ENCODE measurements at places on chromosomes 11 and 22.

DNA sequence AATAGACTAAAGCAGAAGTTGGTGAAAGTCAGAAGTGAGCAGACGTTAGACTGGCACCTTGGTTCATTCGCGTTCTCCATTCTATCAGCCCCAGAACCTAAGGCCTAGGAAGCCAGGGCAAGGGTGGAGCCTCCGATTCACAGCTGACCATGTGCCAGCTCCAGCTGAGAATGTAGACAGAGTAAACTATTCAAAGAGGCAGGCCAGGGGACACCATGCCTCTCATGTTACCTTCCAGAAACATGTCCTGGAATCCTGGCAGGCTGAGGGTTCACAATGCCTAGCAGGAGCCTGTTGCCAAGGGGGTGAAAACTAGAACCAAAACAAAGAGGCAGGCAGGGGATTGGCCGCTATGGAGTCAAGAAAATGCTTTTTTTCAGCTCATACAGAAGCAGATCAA, 224.4 kb upstream of the POU2AF2 start:
- DNase-seq = no peak

- no peak for DNase-seq
Measured at GRCh38 chr11:63448646-63449045, 42.3 kb downstream of the PLAAT5 start.

- no peak for DNase-seq
Measured at GRCh38 chr11:131393691-131394090, 23.3 kb downstream of the NTM start.

GRCh38 chr11:107184986-107185385, 166.7 kb upstream of the GUCY1A2 start:
- no peak for DNase-seq

DNA sequence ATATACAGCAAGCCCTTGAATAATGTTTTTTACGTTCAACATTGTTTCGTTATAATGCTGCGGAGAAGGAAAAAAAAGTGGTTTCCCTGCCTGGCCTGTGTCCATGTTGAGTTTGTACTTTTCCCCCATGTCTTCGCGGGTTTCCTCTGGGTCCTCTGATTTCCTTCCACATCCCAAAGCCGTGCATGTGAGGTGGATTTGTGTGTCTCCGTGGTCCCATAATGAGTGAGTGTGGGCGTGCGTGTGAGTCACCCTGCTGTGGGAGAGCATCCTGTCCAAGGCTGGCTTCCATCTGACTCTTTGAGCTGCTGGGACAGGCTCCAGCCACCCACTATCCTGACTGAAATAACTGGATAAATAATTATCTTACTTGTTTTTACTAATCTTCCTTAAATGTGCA, 29.6 kb upstream of the SNX19 start:
- DNase-seq = peak; percentile 51

DNA sequence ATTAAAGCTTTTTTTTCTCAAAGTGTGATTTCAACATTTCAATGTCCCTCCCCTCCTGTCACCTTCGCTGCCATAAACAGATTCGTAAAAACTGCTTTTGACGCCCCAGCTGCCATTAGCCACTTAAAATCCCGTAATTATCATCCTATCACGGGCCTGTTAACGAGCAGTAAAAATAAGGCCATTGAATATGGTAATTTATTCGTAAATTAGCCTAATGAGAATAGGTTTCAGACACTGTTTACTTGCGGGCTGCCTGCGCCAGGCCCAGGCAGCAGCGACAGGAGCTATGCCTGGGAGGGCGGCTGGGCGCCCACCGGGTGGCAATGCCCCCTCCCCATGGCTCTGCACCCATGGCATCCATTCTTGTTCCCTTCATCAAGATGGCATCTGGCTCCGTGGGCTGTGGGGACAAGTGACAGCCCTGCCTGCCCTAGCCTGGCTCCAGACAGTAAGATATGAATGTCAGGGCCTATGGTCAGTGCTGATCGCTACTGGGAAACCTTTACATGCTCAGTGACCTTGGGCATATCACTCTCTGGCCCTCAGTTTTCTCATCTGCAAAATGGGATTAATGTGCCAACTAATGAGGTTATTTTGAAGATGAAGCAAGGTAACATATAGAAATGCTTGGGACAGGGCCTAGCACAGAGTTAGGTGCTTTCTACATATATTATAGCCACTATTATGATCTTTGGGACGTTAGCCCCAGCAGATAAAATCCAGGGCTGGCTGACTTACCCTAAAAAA, 500.8 kb downstream of the MN1 start:
- DNase-seq = no peak

DNA sequence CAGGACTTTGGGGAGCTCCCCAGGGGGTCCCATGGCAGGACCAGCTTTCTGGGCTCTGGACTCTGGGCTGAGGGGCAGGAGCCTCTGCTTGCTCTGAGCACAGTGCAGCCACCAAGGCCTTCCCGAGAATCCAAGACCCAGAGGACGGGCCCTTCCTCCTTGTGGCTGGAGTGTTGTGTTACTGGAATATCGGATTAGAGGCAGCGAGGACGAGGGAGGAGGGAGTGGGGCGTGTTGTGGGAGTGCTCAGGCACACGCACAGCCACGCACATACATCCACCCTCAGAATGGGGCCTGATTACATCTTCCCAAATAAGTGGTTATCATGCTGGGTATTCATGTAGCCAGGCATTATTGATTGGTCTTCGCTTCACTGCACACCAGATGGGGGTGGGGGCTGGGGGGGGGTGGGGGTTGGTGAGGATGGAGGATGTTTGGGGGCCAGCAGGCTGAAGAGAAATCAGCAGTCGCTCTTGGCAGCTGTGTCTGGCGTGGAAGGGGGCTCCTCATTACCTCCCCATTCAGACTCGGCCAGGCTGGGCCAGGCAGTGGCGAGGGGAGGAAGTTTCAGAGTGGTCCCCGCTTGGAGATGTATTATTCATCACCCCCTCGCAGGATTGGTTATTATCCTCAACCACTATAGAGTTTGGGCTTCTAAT, 120.9 kb downstream of the ST3GAL4 start:
- no peak for DNase-seq

DNA sequence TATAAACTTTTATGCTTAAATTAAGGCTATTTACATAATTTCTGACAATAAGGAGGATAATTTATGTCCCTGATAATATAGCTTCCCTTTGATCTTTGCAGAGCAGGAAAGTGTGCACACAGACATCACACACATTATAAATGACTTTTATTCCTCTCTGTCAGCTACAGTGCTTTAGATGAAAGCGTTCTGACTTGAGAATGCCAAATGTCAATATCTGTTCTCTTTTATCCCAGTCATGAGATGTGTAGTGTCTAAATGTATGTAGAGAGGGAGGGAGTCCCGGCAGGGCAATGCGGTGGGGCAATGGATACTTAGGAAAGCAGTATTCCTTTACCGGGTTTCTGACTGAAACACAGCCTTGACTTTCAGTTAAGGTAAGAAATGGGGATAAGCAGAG, 225.4 kb upstream of the CHORDC1 start:
- DNase-seq = no peak

- DNase-seq = no peak
Measured at GRCh38 chr11:24093375-24093774, 403.5 kb upstream of the LUZP2 start.

DNA sequence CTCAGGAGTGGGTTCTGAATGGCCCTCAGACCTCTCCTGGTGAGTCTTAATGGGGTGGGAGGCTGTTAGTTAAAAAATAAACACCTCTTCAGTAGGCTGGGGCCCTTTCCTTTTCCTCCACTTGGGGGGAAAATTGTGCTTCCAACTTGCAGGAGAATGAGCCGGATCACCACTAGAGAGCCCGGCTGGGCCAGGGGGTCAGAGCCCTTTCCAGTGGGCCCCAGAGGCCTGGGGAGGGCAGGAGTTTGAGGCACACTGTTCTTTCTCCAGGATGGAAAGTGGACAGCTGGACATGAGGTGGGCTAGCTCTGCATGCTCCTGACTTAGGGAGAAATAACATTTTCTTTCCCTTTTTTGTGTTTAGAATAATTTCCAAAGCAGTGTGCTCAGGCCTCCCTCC, 32.8 kb downstream of the B3GAT1 start:
- no peak for DNase-seq

DNA sequence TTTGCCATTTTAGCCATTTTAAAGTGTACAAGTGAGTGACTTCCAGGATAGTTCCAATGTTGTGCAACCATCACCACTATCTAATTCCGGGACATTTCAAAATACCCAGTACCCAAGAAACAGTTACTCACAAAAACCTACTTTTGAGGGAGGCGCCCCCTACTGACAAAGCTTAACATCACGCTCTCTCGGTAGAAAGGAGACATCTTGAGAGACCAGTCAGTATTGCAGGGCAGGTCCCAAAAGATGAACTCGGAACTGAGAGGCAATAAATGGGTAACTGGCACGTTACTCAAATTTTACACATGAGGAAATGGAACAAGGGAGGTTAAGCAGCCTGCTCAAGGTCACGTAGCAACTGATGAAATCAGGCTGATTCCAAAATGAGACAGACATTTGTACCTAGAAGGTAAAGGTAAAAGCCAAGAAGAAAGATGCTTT, 50.0 kb upstream of the POU2AF1 start:
- DNase-seq = no peak

DNA sequence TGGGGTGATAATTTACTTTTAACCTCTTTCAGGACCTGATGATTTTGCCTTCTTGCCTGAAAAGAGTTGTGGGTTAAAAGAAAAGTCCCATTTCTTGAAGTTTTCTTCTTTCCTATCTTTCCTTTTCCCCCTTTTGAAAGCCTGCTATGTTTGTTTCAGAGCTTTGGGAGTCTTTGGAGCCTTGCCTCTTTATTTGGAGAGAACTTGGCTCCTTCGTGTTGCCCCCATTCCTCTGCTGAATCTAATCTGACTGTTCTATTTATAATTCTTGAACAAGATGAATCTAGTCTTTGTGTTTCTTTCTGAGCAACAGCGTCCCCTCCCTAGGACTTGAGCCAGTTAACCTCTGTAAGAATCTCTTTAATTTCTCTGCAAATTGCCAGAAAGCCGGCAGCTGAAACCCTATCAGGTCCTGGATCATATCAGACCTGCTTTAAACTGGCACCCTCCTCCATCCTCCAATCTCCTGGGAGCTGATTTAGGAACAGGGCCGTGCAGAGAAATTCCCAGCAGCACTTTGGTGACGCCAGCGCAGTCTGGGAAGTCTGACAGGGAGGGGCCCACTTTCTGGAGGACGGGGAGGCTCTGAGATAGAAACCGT, 289.1 kb upstream of the SORL1-AS1 start:
- DNase-seq = peak; percentile 71

DNA sequence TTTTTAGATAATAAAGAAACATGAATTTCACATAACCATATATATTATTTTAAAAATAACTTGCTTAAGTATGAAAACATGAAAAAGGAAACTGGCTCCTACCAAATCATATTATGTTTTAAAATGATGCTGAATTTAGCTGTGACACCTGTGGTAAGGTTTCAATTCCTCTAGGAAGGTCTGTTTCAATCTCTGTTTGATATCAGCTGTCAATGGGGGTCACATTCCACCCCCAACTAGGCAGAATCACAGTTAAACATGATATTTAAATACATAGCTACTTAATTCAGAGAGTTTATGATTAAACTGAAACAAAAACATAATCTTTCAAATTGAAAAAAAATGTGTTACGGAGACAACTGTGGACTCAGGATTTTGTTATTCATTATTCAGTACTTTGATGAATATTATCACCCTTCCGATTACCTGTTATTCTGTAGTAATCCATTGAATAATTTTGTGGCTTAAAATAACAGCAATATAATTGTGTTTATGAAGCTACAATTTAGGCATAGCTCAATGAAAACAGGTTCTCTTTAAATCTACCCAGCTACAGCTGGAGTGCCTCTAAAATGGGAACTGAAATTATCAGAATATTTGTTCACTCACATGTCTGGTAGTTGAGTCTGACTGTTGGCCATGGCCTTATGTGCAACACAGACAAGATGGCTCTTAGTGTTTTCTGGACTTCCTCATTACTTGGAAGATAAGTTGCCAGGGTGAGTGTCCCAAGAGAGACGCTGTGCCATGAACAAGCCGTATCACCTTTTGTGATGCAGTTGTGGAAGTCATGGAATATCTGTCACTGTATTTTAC, 244.6 kb upstream of the ANO3 start:
- no peak for DNase-seq

DNA sequence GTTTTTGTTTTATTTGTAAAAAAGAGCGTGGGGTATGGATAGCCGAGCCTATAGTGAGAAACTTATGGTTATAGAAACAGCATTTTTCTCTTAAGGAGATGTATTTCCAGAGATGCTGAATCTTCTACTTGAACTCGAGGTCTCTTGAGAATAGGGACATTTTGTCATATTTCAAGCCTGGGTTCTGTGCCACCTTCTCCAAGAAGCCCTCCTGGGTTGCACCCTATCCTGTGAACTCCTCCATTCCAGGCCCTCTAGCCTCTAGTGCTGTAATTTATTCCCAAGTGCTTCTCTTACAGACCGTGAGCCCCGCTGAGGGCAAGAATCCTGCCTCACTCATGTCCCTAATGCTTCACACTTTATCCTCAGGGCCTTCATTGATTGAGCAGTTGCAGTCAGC, 108.6 kb downstream of the KIAA1671 start:
- no peak for DNase-seq

- no peak for DNase-seq
Measured at GRCh38 chr11:47495011-47495855, 46.3 kb upstream of the RAPSN start.

- DNase-seq = no peak
Measured at GRCh38 chr11:4551346-4551979, 6.5 kb downstream of the OR52M1 start.

- DNase-seq = no peak
Measured at GRCh38 chr11:77479746-77480352, 6.0 kb upstream of the PAK1 start.

GRCh38 chr11:57251491-57252104, 14.5 kb upstream of the APLNR start:
- DNase-seq = no peak

GRCh38 chr11:126432525-126432924, 77.0 kb downstream of the ST3GAL4 start:
- DNase-seq = no peak

Data from thoracic aorta (tissue), 2 donors.